A673 (cell line): ENCODE measurements at places on chromosomes 3 and 15. TPM values are rescaled to one million over a fixed set of nuclear protein-coding genes. Genes with fewer than 3 reads are reported as not detected.

DNA sequence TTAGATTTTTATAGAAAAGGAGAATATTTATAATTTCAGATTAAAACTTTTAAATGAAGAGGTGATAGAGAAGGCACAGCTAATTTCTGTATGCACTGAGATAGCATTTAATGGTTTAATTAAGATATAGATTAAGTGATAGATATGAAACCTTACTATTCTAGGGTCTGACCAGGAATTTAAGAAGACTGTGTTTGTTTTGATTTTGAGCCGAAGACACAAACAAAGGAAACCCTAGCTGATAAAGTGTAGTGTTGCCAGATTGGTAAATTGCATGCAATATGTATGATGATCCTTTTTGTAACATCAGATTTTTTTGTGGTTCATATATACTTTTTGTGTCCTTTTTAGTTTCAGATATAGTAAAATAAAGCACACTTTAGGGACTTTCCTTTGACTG, 141.8 kb downstream of the ZPLD1 start:
- no peak for DNase-seq

DNA sequence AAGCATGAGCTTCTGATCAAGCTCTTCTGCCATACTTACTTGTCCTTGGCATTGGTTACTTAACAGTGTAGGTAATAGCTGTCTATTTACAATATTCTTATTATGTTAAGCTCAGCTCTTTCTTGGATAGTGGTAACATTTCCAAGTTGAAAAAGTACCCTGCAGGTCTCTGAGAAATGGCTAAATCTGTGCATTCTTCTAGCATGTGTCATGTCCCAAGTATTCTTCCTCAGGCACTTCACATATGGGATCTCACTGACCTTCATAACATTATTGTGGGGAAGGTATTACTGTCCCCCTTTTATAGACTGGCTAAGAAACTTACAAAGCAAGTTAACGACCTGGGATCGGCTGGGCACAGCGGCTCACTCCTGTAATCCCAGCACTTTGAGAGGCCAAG, 236.1 kb downstream of the RORA start:
- DNase-seq, result no peak

DNA sequence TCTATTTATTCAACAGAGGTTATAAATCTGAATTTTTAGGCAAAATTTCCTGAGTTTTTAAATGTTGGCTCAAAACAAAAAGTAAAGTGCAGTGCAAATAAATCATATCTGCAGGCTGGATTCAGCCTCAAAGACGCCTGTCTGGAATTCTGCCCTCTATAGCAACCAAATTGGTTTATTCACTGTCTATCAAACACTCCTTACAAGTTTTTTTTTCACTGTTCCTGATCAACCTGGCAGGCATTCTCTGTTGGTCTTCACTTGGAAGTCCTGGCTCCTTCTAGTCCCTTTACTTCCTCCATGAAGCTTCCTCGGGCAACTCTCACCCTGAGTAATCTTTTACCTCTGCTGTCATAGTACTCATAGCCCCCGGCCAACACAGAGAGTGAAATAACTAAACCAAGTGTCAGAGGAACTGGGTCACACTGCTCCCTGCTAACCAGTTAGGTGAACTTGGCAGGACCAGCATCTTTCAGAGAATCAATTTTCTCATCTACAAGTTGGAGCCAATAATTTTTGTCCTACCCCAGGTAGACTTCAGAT, 36.8 kb upstream of the TIPARP start:
- DNase-seq, result no peak

DNA sequence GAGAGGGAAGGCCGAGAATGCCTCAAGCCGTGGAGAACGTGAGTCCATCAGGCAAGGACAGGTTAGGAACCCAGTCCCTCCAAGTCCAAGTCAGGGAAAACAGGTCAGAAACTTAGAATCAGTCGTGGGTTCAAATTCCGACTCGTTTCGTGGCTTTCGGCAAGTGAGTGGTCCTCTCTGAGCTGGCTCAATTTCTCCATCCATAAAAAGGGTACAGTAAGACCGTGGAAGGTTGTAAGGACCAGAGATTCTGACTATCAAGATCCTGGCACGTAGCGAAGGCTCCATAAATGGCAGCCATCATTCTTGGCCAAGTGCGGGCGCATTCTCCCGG, 604 bp upstream of the MED12L start:
- no peak for DNase-seq

- peak; percentile 69 for DNase-seq
Observed at GRCh38 chr3:36729204-36730056, 34.9 kb downstream of the DCLK3 start.

- no peak for DNase-seq
Observed at GRCh38 chr15:65804252-65804931, 12.3 kb upstream of the DENND4A start.

- DNase-seq, result peak; percentile 35
Observed at GRCh38 chr15:75200765-75201615, 692 bp upstream of the C15orf39 start.

DNA sequence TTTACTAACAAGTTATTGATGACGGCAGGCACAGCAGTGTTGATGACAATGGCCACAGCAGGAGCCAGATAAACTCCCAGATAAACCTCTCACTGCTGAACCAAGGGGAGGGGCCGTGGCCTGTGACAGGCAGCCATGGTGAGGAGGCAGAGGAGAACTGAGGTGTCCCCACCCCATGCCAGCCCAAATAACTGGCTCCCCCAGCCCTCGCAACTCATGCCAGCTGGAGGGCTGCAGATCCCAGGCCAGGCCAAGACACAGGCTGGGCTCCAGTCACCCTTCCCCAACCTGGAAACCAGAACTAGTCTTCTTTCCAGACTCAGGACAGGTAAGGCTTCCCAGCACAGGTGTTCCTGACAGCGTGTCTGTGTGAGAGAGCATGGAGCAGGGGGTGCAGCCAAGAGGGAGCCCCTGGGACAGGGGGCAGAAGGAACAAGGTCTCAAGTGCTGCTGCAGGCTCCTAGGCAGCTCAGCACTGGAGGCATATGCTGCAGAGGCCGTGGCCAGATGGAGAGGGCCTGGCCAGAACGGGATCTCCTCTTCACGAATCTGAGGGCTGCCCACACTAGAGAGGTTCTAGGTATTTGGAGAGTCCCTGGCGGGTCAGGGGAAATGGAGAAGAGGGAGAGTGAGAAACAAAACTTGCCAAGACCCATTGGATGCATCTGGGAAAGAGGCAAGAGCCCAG, 15.9 kb downstream of the PLA2G4F start:
- no peak for DNase-seq

DNA sequence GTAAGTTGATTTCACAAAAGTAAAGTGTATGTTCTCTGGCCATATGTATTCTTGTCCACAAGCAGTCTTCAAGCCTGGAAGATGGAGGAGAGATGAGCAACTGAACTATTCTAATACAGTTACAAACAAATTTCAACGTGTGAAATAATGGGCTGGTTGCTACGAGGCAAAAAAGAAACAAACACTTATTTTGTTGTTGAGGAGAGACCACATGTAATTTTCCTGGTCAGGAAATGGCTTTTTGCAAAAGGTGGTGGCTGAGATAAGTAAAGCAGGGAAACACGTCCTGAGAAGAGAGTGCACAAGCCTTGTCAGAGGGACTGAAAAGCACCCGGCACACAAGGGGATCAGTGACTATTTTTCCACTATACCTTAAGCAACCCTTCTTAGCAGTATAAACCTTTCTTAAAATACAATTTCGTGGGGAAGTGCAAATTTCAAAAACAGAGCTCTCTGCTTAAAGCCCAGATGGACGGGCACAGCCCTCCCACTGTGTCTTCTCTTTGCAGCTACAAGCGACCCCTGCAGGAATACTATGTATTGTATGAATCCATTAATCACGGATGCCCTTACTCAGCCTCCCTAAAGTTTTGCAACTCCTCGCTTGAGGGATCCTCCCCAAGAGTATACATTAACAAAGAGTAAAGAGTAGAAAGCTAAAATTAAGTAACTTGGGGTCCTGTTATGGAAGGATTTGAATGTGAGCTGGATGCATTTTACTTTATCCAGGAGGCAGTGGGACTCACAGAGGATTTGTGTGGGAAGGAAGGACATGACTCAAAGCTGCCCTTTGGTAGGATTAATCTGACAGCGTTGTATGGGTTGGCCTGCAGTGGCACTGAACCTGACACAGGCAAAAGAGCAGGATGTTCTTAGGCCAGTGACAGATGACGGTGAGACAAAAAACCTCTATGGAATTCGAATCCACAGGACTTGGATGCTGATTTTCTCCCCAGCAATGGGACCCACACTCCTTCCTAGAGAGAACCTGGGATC, 253.7 kb downstream of the IL5RA start:
- no peak for DNase-seq

The DLEC1 gene
- not detected in 2 replicates for total RNA-seq

The TGM4 gene
- 0.09 TPM in 1 of 2 replicates, not detected in the other for total RNA-seq

The DTWD1 gene
- total RNA-seq, result 16.5 and 18.0 TPM in 2 replicates

The STX19 gene
- total RNA-seq, result not detected in 2 replicates

The PLSCR4 gene
- 1.3 and 2.4 TPM in 2 replicates for total RNA-seq

The FAM107A gene
- not detected in 2 replicates for total RNA-seq
